ENCODE measurements at places on chromosomes 7 and 10.

DNA sequence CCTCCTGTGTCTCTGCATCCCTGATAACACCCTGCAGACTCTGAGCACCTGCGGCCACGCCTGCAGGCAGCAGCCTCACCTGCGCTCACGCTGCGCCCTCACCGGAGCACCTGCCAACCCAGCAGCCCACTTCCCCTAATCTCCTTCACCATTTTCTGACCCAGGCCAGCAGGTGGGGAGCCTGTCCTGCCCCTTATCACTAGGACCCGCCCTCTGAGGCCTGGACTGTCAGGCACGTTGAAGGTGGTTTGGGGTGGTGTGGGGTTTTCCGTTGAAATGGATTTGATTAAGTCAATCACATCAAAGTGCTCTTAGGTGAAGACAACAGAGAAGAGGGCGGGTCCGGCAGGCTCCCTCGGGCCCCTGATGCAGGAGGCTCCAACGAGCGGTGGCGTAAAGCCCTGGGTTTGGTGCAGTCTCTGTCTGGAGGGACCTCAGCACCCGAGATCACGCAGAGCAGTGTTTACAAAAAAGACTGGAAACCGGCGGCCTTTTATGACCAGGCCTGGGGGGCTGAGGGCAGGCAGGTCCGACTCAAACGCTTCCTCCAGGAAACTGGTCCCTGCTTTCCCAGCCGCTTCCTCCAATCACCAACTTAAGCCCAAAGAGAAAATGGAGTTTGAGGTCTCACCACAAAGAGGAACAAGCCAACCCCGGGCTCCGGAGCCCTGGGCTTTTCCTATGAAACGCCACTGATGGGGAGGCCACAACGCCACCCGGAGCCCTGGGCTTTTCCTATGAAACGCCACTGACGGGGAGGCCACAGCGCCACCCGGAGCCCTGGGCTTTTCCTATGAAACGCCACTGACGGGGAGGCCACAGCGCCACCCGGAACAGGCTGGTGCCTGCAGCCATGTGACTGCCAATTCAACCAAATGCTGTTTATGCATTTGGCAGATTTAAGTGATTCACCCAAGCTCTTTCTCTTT, 45.5 kb downstream of the DPYSL4 start:
- peak; percentile 51 for DNase-seq

- DNase-seq = no peak
Measured at GRCh38 chr7:23787272-23787671, 77.3 kb downstream of the STK31 start.

DNA sequence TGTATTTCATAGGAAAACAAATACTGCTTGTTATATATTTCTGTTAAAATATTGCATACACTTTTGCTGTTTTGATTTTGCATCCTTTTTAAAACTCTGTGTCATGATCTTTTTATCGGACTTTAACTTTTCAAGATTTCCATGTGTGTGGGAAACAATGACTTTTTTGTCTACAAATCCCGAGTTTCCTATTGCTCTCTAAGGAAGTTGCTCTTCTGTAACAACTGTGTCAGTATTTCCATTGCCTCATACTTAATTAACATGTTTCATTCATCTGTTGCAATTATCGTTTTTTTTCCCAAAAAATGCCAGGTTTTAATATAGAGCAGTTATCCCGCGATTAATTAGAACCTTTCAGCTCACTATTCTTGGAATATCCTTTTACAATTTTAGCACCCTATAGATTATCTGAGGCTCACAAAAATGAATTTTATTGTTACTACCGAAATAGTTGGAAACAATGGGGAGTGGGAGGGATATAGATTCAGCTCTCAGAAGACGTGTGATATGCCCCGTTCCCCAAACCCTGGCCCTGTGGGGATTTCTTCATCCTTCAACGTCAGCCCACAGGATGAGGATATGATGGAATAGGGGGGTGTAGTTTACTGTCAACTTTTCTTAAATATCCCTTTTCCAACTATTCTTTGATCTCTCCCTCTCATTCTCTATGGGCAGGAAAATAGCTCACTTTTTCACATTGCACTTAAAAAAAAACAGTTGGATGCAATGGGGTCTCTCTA, 297.6 kb upstream of the IGFBP3 start:
- DNase-seq = no peak

- peak; percentile 64 for DNase-seq
Measured at GRCh38 chr7:44633254-44634186, 27.1 kb downstream of the OGDH start.

DNA sequence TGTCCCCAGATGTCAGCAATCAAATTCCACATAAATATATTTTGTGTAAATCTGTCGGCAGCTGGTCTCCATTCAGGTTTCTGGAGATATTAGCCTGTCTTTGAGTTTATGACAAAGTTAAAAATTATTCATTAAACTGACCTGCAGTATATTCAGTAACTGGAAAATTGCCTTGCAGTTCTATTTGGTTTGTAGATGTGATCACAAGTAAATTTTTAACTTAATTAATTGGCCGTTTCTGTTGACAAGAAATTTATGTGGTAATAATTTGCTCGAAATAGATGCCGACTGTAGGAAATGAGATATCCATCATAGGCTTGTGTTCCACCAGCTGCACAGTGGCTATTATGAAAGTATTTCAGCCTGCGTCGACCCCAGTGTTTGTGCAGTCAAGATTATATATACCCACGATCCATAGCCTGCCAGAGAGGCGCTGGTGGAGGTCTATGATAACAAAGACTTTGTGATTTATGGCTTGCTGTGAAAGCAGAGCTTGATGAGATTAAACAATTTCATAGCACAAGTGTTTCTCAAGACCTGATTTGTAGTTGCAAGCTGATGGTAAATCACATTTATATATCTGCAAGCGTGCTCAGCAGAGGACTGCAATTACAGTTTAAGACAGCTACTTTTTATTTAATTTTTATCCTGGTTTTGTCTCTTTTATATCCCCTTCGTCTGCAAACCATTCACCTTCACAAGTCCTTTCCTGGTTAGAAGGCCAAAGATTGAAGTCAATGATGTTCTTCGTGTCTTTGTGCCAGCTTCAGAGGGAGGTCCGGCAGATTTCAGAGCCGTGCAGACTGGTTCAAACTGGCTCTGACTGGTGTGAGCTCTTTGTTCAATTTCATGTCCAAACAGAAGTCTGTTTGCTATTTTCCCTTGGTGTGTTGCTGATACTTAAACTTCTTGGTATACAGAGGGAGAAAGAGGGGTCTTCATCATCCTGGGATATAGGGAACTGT, 850.9 kb downstream of the LRMDA start:
- no peak for DNase-seq

- no peak for DNase-seq
Measured at GRCh38 chr7:66779669-66780409, 39.3 kb downstream of the RABGEF1 start.

DNA sequence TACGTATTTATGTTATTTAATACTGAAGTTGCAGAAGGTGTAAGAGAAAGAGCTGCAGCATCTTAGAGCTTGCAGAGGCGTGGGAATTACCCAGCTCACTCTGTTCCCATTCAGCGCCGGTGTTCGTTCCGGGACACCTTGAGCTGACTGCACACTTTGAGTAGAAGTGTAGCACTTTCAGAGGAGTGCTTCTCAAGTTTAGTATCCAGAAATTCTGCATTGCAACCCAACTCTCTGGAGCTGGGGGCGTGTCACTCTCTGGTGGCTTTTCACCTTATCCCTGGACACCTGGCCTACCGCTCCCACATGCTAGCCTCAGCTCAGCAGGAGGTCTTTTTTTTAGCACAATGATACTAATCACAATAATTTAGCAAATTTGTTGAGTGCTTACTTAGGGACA, 66.4 kb upstream of the SHH start:
- DNase-seq = no peak

DNA sequence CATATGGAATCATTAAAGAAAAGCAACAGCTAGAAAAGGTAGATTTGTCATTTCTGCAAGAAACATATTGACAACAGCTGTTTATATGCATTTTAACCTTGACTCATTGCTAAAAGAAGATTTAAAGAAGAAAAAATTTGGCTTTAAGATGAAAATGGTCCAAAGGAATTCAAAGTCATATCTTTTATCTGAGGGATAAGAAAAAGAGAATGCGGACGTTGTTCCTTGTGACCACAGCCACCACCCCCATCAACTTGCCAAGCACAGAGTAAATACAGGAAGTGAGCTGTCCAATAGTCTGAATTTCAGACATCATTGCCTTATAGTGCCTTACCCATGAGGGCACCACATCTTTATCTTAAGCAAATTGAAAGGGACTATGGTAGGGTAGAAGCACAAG, 7.3 kb upstream of the CRPPA start:
- DNase-seq = no peak

GRCh38 chr7:101664436-101664835, 35.3 kb upstream of the MYL10 start:
- no peak for DNase-seq

DNA sequence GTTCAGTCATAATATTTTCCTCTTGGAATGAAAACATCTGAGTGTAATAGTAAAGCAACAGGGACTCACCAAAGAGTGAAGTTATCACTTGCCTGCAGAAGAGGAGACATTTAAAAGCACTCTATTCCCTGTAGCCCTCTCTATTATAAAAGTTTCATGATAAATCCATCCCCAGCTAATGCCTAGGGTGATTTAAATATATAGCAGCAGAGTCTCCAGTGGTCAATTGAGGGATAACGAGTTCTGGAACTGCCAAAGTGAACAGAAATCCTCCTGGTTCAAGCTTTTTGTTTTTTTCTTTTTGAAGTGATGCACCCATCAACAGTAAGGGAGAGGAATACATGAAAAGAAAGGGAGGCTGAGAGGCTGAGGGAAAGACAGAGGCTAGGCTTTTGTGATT, 87.3 kb downstream of the EVX1 start:
- no peak for DNase-seq

GRCh38 chr7:146090023-146090645, 26.5 kb upstream of the CNTNAP2 start:
- DNase-seq = no peak

DNA sequence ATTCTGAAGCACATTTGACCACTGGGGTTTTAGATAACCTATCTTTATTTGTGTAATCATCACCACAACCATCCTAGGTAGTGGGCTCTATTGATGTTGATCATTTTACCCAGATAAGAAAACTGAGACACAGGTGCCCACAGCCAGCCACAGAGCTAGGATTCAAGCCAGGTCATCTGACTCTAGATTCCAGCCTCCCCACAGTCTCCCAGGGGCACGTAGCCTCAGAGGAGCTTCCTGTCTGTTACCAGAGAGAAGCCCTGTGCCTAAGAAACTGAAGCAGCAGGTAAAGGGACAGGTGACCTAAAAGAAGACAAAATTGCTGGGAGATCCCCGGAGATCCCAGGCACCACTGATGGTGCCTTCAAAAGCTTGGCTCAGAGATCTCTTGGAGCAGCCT, 55.8 kb downstream of the ALOX5 start:
- no peak for DNase-seq

GRCh38 chr10:32348297-32349198, 1.6 kb upstream of the EPC1 start:
- DNase-seq = no peak

- no peak for DNase-seq
Measured at GRCh38 chr7:28217143-28217542, 36.5 kb upstream of the JAZF1 start.

GRCh38 chr10:113987156-113987555, 56.5 kb upstream of the ADRB1 start:
- DNase-seq = no peak

DNA sequence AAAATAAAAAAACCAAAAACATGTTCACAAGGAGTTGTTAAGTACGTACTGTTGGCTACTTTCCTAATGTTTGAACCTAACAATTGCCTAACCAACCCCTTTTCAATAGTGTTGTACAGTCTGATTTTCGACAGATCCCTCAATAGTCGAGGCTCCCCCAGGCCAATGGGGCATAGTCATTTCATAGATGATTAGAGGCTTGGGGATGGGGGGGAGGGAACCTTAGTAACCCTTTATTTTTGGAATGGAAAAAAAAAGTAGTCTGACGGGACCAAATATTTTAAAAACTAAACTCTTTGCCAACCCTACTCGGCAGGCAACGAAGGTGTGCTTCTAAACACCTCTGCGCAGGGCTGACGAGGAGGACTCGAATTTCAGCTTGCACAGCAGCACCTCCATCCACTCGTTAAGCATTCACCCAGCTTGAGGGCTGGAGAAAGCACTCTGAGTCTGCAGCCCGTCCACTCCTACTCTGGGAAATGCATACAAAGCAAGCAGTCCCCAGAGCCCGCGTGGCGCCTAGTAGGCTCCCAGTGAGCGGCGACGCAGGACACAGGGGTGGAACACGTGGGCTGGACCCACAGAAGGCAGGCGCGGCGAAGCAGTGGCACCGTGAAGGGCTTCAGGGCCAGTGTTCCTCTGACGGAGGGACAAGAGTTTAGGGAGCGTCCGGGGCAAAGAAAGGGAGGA, 899 bp downstream of the PUS7 start:
- peak; percentile 75 for DNase-seq

- DNase-seq = no peak
Measured at GRCh38 chr7:146510088-146510680, 393.6 kb downstream of the CNTNAP2 start.

- DNase-seq = no peak
Measured at GRCh38 chr10:122286867-122287266, 15.8 kb downstream of the BTBD16 start.

DNA sequence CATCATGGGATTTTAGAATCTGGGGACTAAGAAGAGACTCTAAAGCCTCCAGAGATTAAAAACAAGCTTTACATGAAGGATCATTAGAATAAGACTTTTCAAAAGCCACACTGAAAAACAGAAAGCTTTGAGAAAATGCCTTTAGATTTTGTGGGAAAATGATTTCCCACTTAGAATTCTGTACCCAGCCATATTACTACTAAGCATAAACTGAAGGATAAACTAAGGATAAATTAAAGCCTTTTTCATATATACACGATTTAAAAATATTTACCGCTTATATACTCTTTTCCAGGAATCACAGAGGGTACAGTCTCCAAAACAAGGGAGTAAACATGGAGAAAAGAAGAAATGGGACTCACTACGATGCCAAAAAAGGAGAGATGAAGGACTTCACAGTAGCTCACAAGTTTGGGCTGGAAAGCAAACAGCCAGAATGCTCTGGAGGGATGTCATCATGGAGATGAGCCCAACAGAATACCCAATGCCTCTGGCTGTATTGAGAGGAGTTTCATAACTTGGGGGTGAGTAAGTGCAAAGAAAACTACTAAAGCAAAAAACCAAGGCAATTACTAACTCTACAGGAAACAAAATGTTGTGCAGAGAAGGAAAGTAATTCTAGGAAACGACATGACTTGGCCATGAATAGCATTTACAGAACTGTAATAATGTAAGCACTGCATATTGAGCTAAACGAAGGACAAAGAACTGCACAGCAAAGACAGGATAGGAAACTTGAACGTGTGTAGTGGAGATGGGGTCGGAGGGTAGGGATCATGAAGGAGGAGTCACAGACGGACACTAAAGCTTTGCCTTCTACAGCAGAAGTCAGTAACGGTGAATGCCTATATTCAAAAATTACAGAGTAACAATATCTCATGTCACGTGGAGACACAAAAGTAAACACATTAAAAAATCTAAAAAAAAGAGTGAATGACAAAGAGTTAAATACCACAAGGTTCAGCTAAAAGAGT, 61.4 kb upstream of the ASAH2 start:
- DNase-seq = no peak
